ENCODE measurements at places on chromosomes 1 and 21.

DNA sequence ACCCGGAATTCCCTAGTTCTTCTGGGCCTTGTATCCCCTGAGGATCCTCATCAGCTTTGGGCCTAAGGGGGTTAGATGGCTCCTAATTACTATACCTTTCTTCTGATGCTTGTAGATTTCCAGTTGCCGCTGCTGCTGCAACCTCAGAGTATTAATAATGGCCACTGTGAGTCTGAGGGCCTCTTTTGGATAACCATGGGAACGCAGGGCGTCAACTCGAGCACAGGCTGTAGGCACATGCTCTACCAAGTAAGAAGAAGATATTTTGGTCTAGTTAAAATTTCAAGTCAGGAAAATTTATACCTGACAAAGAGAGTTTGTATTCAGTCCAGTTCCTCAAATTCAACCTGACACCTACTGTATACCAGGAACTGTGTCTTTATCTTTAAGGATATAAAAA, 28.2 kb downstream of the UROD start:
- no peak for DNase-seq

DNA sequence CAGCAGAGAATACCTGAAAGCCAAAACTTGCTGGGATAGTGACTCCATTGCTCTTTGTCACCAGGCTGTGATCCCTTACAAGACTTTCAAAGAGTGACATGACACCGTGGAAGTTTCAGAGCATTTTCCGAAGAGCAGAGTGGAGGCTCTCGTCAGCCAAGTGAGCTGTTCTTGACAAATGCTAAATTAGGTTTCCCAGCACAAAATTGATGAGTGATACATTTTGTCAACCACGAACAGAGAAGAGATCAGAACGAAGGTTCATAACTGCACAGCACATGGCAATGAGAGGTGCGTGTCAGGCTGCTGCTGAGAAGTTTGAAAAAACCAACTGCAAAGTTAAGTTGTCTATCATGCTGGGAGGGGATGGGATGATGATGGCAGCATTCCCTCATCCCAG, 184.4 kb upstream of the C1orf174 start:
- DNase-seq, result no peak

- no peak for DNase-seq
Measured at GRCh38 chr1:245440922-245441321, 286.1 kb downstream of the KIF26B start.

DNA sequence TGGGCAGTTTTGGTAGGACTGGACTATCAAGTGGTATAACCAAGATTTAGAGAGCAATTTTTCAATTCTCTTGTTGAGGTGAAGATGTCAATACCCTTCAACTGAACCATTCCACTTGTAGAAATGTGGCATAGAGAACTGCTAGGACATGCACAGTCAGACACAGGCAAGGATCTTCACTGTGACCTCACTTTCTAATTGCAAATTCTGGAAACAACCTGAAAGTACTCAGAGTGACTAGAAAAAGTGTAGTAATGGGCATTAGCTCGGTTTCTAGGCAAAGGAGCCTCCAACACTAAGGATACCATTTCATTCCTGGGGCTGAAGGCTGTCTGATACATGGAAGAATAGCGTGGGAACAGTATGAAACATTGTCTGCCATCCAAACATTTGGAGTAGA, 433.0 kb upstream of the RUNX1 start:
- no peak for DNase-seq

GRCh38 chr21:44478124-44478800, 23.0 kb downstream of the LRRC3 start:
- DNase-seq, result no peak

GRCh38 chr1:247401310-247402119, 14.5 kb upstream of the NLRP3 start:
- no peak for DNase-seq

DNA sequence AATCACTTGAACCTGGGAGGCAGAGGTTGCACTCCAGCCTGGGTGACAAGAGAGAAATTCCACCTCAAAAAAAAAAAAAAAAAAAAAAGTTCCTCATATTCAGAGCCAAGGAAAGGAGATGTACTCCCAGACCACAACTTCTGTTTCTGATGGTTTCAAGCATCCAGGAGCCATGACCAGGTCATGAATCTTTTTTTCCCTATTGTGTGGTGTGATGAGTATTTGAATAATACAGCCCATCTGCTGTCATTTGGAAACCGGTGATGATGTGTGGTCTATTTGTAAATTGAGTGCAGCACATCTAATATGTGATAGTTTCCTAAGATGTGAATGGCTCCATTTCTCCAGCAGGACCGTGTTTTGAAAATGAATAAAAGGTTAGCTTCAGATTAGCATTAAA, 18.6 kb downstream of the PIK3CD start:
- DNase-seq, result no peak

DNA sequence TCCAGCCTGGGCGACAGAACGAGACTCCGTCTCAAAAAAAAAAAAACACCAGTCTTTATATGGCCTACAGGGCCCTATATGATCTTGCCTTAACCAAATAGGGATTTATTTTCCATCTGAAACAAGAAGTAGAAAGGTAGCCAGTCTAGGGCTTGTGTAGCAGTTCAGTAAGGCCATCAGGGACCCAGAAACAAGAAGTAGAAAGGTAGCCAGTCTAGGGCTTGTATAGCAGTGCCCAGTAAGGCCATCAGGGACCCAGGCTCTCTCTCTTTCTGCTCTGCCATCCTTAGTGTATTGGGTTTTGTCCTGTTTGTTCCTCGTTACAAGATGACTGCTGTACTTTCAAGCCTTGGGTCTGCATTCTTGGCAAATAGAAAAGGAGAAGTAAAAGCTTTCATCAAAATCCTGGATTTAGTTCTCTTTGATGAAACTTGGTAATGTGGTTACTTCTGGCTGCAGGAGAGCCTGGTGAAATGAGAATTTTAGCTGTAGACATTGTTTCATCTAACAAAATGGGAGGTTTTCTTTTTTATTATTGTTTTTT, 46.1 kb downstream of the PKN2 start:
- no peak for DNase-seq

DNA sequence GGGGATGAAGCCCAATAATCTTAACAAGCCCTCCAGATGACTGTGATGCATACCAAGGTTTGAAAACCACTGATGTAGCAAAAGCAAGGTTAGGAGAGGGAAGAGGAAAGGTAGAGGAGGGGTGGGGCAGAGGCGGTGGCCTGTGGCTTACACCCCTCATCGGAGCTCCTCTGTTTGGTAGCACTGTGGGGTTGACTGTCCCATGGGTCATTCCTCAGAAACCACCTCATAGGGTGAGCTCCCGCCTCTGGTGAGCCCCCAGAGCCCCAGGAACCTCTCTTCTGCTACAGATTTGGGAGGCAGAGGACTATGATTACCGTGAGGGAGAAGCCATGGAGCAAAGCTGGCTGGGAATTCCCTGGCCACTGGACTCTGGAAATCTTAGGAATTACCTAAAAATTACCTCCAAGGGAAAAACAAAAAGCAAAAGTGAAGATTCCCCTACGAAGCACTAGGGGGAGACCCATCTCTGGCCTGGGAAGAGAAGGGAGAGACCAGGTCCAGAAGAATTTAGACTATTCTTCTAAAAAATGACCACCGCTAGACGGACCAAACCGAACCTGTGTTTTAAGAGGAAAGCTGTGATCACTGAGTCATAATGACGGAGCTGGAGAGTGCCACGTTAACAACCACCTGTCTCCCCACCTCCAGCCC, 1.5 kb upstream of the RASSF5 start:
- no peak for DNase-seq

GRCh38 chr1:8340448-8340847, 22.5 kb downstream of the SLC45A1 start:
- DNase-seq, result no peak

GRCh38 chr1:232445361-232446106, 184.4 kb downstream of the SIPA1L2 start:
- DNase-seq, result no peak

DNA sequence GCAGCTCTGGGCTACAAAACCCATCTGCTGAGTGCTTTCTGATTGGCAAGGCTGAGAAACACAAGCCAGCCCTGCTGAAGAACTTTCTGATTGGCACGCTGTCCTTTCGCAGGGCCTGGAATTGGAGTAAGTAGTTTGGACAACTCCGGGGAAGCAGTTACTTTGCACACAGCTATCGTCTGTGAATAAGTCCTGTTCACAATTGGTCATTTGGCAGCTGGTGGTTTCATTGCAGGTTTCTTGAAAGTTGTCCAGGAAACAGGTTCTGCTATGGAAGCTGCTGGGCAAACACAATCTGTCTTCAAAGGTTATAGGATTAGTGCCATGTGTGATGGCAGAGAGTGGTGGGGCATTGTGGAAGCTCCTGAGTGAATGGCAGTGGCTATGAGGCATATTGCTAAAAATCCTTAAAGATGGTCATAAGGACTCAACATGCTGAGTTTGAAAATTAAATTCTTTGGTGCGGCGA, at the start of gene KRTAP27-1:
Gene KRTAP27-1, minus strand, starts transcription at position 419 of the 469 bp plus-strand sequence. Its CDS starts 26 bp downstream, at position 393.
- no peak for DNase-seq

- no peak for DNase-seq
Measured at GRCh38 chr1:64480999-64481772, 11.3 kb downstream of the CACHD1 start.
